Stimulated activated naive CD4-positive, alpha-beta T cell (primary cell): ENCODE measurements at places on chromosomes 12 and 14.

DNA sequence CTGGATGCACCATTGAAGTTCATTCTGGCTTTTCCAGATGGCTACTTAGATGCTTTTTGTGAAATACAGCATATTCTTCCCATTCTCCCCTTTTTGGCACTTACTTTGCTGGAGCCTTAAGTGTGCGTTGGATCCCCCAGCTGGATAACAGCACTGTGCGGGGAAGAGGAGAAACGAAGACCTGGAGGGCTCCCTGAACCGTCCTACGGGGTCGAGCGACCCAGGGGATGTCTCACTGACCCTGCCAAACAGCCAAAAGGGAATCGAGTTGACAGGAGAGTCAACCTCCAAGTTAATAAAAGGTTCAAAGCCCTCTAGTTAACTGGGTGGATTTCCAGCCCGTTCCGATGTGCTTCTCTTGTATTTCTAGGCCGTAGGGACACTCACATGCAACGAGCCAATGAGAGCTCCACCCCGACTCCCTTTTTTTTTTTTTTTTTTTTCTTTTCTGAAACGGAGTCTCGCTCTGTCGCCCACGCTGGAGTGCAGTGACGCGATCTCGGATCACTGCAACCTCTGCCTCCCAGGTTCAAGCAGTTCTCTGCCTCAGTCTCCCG is 1.0 kb upstream of the CAMKK2 start:
- no peak for DNase-seq

DNA sequence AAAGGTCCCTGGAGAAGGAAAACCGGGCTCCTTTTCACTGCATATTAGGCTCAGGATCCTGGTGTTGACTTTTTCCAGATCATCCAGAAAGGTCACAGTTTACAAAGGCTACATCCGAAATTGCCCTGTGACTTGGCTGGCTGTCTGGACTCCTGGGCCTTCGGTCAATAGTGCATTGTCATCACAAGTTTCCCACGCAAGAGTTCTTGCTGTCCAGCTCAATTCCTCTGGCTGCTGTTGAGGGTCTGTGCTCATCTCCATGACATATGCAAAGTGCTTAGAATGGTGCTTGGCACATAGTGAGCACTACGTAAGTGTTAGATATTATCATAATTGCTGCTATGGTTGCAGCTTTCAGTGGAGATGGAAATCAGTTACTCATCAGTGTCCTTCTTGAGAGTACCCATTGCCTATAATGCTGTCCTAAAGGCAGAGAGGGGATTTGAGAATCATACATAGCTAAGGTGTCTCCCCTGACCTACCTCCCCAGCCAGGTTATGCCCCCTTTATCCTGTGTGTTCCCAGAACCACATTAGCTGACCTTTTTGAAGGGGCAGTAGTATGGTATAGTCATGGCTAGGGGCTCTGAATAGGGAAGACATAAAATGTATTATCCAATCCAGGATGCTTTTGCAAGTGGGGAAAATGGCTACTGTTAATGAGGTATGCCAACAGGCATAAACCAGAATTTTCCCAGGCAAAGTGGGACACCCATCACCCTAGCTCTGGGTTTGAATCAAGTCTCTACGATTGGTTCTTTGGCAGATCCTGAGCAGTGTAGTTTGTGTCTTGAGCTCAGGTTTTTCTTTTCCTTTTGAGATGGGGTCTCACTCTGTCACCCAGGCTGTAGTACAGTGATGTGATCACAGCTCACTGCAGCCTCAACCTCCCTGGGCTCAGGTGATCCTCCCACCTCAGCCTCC is 132.0 kb upstream of the CCND2 start:
- DNase-seq, result no peak

DNA sequence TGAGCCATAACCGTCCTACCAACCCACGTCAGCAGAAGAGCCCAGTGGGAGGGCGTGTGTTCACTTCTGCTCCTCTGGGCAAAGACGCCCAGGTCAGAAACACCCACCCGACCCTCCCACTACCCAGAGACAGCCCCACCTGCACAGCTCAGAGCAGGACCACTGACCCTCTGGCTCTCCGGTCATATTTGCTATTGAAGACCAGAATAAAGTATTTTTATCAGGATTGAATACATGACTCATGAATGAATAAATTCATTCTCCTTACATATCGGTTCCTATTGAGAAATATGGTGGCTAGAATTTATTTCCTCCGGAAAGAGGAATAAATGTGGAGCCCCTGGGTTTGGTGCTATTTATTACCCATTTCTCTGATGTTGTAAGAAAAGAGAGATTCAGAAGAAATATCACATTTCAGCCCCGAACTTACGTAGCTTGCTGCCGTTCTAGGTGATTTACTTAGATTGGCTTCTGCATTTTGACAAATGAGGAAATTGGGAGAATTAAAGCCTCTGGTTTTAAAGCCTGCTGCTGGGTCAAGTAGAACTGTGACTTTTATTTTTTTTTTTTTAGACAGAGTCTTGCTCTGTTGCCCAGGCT is 36.4 kb upstream of the P2RX7 start:
- no peak for DNase-seq

DNA sequence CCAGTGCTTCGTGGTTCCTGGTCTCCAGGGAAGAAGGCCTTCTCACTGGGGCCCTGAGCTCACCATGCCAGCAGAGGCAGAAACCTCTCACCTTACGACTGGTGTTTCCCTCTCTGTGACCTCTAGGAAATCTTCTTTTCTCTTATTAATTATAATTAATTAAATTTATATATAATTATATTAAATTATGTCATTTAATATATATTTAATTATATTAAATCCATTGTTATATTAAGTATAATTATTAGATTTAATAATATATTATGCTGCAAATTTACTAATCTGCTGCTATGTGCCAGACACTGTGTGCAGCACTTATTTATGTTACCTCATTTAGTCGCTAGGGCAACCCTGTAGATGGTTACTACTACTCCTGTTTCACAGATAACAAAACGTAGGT is 70.3 kb upstream of the MBIP start:
- no peak for DNase-seq

DNA sequence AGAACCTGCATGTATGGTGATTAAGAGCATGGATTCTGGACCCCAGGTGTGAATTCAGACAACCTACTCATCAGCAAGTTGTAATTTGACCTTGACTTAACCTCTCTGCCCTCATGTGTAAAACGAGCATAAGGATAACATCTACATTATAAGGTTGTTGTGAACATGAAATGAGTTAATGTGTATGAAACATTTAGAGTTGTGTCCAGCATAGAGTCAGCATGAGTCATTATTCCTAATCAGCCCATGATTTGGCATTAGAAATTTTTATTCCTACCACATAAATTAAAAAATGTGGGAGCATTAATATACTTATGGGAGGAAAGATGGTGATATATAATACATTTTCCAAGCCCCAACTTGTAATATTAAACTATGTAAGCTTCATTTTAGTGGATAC is 95.9 kb upstream of the DDHD1 start:
- DNase-seq, result no peak

- DNase-seq, result no peak
Measured at GRCh38 chr12:103560604-103561101, 26.4 kb upstream of the STAB2 start.

DNA sequence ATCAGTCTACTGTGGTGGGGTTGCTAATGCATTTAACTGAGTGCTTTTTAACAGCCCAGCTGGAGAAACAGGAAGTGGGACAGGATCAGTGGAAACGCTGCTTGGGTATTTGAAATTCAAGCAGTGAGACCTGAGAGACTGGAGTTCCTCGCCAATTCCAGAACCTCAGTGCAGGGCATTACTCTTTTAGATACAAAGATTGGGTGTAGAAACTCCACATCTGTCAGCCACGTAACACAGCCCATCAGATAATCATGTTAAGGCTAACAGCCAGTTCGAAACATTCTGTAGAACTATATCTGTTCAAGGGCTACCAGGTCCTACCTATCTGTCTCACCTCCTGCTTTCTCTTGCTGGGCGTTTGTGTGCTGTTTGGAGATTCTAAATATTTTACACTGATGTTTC is 45.5 kb downstream of the RAD52 start:
- no peak for DNase-seq
